ENCODE measurements at places on chromosomes 6 and 20.
A peak's percentile ranks its signal among the peaks of the same experiment; 100 is the strongest.

DNA sequence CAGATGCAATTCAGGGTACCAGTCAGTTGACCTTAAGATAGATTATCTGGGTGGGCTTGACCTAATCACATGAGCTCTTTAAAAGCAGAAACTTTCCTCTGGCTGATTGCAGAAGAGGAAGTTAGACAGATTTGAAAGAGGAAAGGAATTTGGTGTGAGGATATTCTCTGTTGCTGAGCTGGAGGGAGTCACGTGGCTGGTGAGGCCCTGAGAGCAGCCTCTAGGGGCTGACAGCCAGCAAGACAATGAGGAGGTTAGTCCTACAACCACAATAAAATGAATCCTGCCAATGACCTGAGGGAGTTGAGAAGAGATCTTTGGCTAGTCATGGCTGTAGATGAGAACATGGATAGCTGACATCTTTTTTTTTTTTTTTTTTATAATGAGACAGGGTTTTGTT is 87.0 kb upstream of the B3GAT2 start:
- no peak overlapping the region for H3K27ac ChIP-seq
- H3K4me3 ChIP-seq, result no peak overlapping the region
- no peak for DNase-seq
- peaks cover 3% of the 10 kb centered on the region for H3K4me1 ChIP-seq
- no peaks in the 10 kb centered on the region for H3K36me3 ChIP-seq
- no peaks in the 10 kb centered on the region for H3K27me3 ChIP-seq

- no peak overlapping the region for H3K4me3 ChIP-seq
- H3K27ac ChIP-seq, result no peak overlapping the region
- H3K36me3 ChIP-seq, result peaks cover 54% of the 10 kb centered on the region
- H3K27me3 ChIP-seq, result no peaks in the 10 kb centered on the region
- peak; percentile 80 for DNase-seq
Measured at GRCh38 chr6:158605266-158605878, 39.2 kb downstream of the DYNLT1 start.

GRCh38 chr6:99780556-99780885 is 173.9 kb downstream of the PRDM13 start:
- no peaks in the 10 kb centered on the region for H3K27me3 ChIP-seq
- no peaks in the 10 kb centered on the region for H3K36me3 ChIP-seq
- H3K4me3 ChIP-seq, result no peak overlapping the region

- no peaks in the 10 kb centered on the region for H3K27me3 ChIP-seq
- H3K27ac ChIP-seq, result no peak overlapping the region
- DNase-seq, result no peak
- no peak overlapping the region for H3K4me3 ChIP-seq
- no peaks in the 10 kb centered on the region for H3K36me3 ChIP-seq
- H3K4me1 ChIP-seq, result no peaks in the 10 kb centered on the region
Measured at GRCh38 chr6:118186672-118187567, 279.9 kb downstream of the SLC35F1 start.

GRCh38 chr20:33719277-33719988 is 677 bp downstream of the PXMP4 start:
- H3K36me3 ChIP-seq, result peaks cover 2% of the 10 kb centered on the region
- DNase-seq, result no peak
- H3K4me3 ChIP-seq, result peak overlapping the region; percentile 72
- no peak overlapping the region for H3K27ac ChIP-seq
- no peaks in the 10 kb centered on the region for H3K27me3 ChIP-seq
- H3K4me1 ChIP-seq, result no peaks in the 10 kb centered on the region

- H3K27ac ChIP-seq, result no peak overlapping the region
- no peaks in the 10 kb centered on the region for H3K4me1 ChIP-seq
- H3K27me3 ChIP-seq, result no peaks in the 10 kb centered on the region
- no peak for DNase-seq
- no peaks in the 10 kb centered on the region for H3K36me3 ChIP-seq
- no peak overlapping the region for H3K4me3 ChIP-seq
Measured at GRCh38 chr6:82555801-82556200, 192.2 kb downstream of the TPBG start.

GRCh38 chr6:129485746-129486145 is 224.2 kb downstream of the ARHGAP18 start:
- no peak overlapping the region for H3K4me3 ChIP-seq
- no peaks in the 10 kb centered on the region for H3K4me1 ChIP-seq
- DNase-seq, result no peak
- H3K36me3 ChIP-seq, result no peaks in the 10 kb centered on the region
- no peak overlapping the region for H3K27ac ChIP-seq
- H3K27me3 ChIP-seq, result no peaks in the 10 kb centered on the region

DNA sequence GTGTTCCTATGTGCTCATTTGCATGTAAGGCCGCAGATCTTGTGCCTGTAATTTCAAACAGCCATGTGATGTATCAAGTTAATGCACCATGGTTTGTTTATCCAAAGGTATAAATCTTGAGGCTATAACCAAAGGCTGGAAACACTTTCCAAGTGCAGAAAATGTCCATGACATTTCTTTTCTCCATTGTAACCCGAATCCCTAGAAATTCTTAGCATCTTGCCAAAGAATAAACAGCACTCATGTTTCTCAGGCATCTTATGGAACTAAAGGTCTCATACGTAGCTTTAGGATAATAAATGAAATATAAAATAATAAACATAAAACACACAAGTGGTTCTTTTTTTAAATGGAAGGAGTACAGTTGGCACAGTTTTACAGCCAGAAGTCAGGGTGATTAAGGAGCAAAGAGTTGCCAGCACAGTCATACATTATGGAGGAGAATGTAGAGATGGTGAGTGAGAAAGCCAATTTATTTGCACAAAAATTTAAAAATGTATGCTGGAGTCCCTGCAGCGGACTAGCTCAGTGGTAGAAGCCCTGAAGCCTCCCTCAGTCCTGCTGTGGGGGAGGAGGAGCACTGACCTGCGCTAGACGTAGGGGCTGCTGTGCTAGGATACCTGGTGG is 18.0 kb downstream of the CDH26 start:
- no peak overlapping the region for H3K4me3 ChIP-seq
- H3K27me3 ChIP-seq, result no peaks in the 10 kb centered on the region
- H3K36me3 ChIP-seq, result no peaks in the 10 kb centered on the region

DNA sequence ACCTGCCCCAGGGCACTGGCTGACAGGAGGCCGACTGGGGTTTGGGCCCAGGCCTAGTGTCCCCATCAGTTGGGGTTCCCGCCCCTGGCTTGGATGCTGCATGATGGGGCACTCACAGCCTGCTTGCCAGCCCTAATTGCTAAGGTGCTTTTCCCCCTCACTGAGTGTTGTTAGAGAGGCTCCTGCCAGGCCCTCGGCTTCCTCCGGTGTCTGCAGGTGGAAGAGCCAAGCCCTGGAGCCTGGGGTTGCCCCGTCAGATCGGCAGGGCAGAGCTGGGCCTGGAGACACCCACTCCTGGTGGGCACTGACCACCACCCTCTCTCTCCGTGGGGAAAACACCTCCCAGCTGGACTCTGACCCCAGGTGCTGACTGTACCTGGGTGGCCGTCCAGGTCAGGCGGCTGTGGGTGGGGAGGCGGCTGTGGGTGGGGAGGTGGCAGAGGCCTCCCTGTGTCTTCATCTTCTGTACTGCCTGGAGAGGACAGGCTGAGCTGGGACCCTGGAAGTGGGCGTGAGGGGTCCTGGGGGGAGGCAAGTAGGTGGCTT is 6.0 kb upstream of the CABLES2 start:
- H3K4me1 ChIP-seq, result no peaks in the 10 kb centered on the region
- no peak overlapping the region for H3K27ac ChIP-seq
- H3K4me3 ChIP-seq, result no peak overlapping the region

DNA sequence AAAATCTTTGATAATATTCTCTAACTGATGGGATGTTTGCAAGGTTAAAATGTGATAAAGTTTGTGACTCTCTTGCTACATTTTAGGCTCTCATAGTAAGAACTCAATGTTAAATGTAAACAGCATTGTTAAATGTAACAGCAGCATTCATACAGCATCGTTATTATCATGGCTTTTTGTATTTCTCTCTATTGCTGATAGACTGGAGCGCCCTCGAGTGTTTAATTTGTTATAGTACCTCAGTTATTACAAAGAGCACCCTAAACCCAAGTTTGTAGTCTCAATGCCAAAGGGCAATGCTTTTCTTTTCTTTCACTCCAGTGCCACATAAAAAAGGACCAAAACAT is 14.9 kb upstream of the TTPAL start:
- H3K4me1 ChIP-seq, result no peaks in the 10 kb centered on the region
- H3K36me3 ChIP-seq, result no peaks in the 10 kb centered on the region
- no peak for DNase-seq
- no peak overlapping the region for H3K27ac ChIP-seq
- H3K27me3 ChIP-seq, result no peaks in the 10 kb centered on the region

DNA sequence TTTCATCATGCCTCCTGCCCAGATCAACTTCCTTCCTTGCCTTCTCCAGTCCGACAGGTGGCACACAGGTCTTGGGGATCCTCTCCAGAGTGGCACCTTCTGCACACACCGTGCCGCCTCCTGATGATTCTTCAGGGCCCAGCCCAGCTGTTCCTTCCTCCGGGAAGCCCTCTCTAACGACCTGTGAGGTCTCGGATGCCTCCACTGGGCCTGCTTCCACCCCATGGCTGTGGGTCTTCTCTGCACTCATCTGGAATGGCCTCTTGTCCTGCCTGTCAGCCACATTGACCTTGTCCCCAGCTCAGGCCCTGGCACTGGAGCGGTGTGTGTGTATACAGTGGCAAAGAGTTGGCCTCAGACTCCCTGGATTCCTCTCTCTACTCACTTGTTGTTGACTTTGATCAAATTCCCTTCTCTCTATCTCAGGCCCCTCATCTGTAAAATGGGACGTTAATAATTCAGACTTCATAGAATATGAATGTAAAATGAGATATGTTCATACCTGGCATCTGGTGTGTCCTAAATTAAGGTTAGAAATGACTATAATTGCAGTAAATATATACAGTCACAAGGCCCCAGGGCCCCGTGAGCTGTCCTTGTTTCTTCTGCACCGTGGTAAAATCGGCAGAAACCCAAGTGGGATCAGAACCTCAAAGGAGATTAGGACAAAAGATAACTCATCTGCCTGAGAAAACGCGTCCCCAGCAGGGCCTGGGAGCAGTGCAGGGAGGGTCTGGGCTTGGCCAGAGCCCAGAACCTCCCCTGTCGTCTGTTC is 1.5 kb downstream of the FAM210B start:
- no peak for DNase-seq
- no peaks in the 10 kb centered on the region for H3K27me3 ChIP-seq
- H3K4me3 ChIP-seq, result peak overlapping the region; percentile 75
- no peaks in the 10 kb centered on the region for H3K4me1 ChIP-seq
- H3K36me3 ChIP-seq, result no peaks in the 10 kb centered on the region
- no peak overlapping the region for H3K27ac ChIP-seq

GRCh38 chr6:33677143-33677660 is 34.3 kb downstream of the UQCC2 start:
- no peaks in the 10 kb centered on the region for H3K4me1 ChIP-seq
- H3K27me3 ChIP-seq, result no peaks in the 10 kb centered on the region
- H3K36me3 ChIP-seq, result peaks cover 74% of the 10 kb centered on the region
- H3K27ac ChIP-seq, result no peak overlapping the region
- no peak overlapping the region for H3K4me3 ChIP-seq

DNA sequence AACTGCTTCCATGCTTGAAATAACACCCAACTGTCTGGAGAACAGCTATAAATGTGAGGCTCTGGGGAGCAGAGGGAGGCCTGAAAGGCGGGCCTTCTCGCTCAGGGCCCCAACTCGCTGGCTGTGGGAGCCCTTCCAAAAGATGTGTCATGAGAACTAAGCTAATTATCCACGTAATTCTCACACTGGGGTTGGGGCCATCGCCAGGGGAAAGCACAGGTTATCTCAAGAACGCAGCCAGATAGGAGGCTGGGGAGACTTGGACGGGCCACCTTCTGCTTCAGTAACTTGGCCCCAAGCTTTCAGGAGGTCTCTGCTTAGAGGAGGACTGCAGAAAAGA is 1.6 kb downstream of the PXDC1 start:
- H3K4me1 ChIP-seq, result no peaks in the 10 kb centered on the region
- H3K27ac ChIP-seq, result no peak overlapping the region
- no peaks in the 10 kb centered on the region for H3K36me3 ChIP-seq
- H3K4me3 ChIP-seq, result peak overlapping the region; percentile 66

GRCh38 chr6:109284675-109285074 is 97.6 kb downstream of the CD164 start:
- no peak overlapping the region for H3K27ac ChIP-seq
- no peak overlapping the region for H3K4me3 ChIP-seq
- no peaks in the 10 kb centered on the region for H3K36me3 ChIP-seq
- DNase-seq, result no peak
- H3K4me1 ChIP-seq, result no peaks in the 10 kb centered on the region

DNA sequence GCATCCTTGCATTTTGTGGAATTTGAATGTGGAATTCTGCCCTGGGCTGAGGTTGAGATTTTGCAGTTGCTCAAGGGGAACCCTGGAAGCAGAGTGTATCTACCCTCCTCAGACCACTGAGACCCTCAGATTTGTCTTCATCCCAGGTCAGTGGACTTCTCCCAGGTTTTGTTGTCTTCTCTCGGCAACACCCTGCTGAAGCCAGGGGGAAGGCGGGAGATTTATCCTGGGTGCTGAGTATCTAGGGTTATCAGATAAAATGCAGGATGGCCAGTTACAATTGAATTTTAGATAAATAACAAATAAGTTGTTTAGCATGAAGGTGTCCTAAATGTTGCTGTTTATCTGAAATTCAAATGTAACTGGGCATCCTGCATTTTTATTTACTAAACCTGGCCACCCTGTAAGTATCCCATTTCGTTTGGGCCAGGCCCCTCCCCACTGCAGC is 43.0 kb downstream of the FGD2 start:
- DNase-seq, result no peak
- H3K27ac ChIP-seq, result no peak overlapping the region
- no peaks in the 10 kb centered on the region for H3K36me3 ChIP-seq
- H3K27me3 ChIP-seq, result no peaks in the 10 kb centered on the region
- no peak overlapping the region for H3K4me3 ChIP-seq

- H3K4me3 ChIP-seq, result no peak overlapping the region
- H3K36me3 ChIP-seq, result peaks cover 5% of the 10 kb centered on the region
- H3K27ac ChIP-seq, result no peak overlapping the region
- H3K4me1 ChIP-seq, result no peaks in the 10 kb centered on the region
- H3K27me3 ChIP-seq, result no peaks in the 10 kb centered on the region
- no peak for DNase-seq
Measured at GRCh38 chr6:131490441-131490840, 82.6 kb upstream of the ARG1 start.

DNA sequence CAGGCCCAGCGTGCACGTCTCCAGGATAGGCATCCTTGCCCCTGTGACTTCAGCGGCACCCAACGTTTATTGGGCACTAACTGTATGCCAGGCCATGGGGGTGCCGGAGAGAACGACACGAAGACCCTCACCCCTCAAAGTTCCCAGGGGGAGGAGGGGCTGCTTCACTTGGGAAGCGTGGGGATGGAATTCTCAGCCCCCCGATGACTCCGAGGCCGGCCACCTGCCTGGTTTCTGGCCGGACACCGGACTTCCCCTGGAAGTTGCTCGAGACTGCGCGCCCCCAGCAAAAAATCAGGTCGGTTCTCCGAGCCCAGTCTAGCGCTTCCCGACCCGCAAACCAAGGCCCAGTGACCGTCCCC is 275 bp upstream of the MAVS start:
- no peaks in the 10 kb centered on the region for H3K4me1 ChIP-seq
- H3K27ac ChIP-seq, result no peak overlapping the region
- H3K27me3 ChIP-seq, result no peaks in the 10 kb centered on the region
- H3K4me3 ChIP-seq, result peak overlapping the region; percentile 81
- DNase-seq, result no peak
- H3K36me3 ChIP-seq, result no peaks in the 10 kb centered on the region

GRCh38 chr6:168496997-168497331 is 56.0 kb downstream of the SMOC2 start:
- no peak overlapping the region for H3K4me3 ChIP-seq
- H3K27ac ChIP-seq, result no peak overlapping the region
- H3K27me3 ChIP-seq, result no peaks in the 10 kb centered on the region
- DNase-seq, result peak; percentile 45
- no peaks in the 10 kb centered on the region for H3K36me3 ChIP-seq
